Stimulated activated CD8-positive, alpha-beta memory T cell treated with anti-CD3 and anti-CD28 coated beads, Interleukin-12 subunit alpha, Interleukin-12 subunit beta, amount 100 ng/mL, for 1 hour (primary cell): ENCODE measurements at places on chromosomes 1 and 21.

DNA sequence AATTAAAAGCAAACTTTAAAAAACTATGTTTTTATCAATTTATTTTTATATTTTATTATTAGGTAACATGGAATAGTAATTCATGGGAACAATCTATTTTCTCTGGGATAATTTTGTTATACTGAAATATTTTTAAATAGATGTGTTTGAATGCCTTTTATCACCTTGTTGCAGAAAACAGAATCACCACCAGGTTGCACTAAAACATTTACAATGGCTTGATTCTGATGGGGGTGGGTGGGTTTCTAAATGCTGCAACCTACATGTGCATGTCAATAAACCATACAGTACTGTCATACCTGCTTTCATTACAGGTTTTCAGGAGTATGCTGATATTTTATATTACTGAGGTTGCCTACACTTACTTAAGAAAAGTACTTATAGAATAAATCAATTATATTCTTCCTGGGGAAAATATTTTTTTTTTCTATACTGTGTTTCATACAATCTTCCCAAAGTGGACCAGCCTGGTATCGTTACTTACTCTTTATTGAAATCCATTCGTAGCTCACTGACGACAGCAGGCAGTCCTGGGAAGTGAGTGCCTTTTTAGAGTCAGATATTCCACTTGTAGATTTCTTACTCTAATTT, 132.8 kb downstream of the PTPRC start:
- no peak for DNase-seq

GRCh38 chr1:41400225-41400624, 39.0 kb downstream of the FOXO6 start:
- no peak for DNase-seq

GRCh38 chr1:244271691-244272308, 179.9 kb downstream of the ADSS2 start:
- no peak for DNase-seq

GRCh38 chr1:37410815-37411214, 63.6 kb upstream of the ZC3H12A start:
- DNase-seq: no peak

DNA sequence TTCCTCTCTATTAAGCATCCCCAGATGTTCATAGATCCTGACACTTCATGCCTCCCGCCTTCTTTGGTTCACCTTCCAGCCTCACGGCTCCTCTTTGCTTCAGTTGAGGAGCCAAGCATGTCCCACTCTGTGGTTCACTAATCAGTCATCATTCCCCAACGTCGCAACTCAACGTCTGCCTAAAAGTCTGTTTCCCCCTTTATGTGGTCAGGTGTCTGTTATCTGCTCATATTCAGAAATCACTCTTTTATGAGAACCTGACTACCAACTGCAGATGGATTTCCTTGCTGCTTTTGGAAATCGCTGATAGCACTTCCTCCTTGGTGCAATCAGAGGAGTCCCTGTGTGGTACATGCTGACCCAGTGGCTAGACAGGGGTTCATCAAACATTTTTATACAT, 94.1 kb upstream of the VANGL1 start:
- DNase-seq: no peak

DNA sequence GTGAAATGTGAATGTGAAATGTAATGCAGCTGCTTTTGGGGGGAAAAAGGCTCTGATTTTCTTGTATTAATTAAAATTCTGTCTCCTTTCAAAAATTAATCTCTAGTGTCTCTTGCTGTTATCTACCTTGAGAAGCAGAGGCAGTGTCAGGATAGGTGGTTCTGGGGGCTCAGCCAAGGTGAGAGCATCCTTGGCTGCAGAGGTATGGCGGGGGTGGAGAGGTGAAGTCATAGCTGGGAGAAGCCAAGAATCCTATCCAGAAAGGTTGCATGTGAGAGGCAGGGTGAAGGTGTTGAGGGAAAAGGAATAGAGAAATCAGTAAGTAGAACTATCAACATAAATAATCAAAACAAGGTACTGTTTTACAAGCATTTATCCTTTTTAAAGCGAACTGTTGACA, 181.2 kb downstream of the CACNA1E start:
- DNase-seq: no peak

DNA sequence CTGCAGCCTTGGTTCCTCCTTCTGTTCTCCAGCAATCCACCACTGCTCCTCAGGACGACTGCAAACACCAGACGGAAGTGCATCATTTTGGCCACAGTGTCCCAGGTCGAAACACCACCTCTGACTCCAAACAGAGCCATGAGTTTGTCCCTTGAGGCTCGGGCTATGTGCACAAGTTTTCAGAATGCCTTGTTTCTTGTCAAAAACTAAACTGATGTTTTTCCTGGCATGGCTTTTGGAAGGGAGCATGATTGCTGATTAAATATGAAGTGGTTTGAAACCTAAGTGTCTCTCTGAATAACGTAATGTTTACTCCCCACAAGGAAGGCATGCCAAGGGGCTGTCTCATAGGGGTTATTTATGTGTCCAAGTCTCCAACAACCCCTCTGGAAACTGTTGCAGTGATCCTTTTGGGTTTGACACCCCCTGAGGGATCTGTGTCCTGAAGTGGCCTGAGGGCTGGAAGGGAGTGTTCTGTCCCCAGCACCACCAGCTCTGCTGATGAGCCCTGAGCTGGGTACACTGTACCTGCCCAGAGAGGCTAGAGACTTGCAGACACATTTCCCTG, 132.7 kb downstream of the PLPP3 start:
- no peak for DNase-seq

GRCh38 chr1:233614173-233614742, 352 bp downstream of the KCNK1 start:
- no peak for DNase-seq
